ENCODE measurements at places on chromosomes 3 and 15. TPM values are rescaled to one million over a fixed set of nuclear protein-coding genes. Genes with fewer than 3 reads are reported as not detected.
A peak's percentile ranks its signal among the peaks of the same experiment; 100 is the strongest.

- DNase-seq = no peak
Measured at GRCh38 chr3:27224197-27224596, 145.0 kb downstream of the NEK10 start.

GRCh38 chr15:64515196-64515595 is 54.8 kb downstream of the ZNF609 start:
- no peak for DNase-seq

DNA sequence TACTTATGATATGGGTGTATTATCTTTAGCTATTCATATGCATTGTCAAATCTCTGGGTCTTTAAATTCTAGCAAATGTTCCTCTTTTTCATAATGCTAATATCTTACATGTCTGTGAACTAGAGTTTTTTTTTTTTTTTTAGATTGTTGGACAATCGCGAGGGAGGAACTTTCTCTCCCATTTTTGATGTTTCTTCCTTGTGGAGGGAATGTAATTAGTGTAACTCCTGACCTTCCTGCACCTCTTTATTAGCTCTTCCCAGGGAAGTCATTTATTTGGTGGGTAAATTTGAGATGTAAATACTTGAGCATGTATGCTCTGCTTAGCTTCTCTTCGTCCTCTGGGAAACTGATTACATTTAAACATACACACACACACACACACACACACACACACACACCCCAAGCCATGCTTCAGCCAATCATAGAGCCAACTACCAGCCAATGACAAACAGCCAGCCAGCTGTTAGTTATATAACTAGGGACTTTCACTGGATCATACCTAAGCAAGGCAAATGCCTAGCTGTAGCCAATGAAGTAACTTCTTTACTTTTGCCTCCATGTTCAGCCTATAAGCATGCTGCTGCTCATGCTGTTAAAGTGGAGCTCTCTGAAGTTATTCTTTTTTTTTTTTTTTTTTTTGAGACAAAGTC is 8.3 kb upstream of the USP8 start:
- DNase-seq = no peak

- no peak for DNase-seq
Measured at GRCh38 chr3:172918165-172918564, 167.6 kb downstream of the ECT2 start.

GRCh38 chr3:24365168-24365567 is 129.5 kb downstream of the THRB start:
- DNase-seq = peak; percentile 59

DNA sequence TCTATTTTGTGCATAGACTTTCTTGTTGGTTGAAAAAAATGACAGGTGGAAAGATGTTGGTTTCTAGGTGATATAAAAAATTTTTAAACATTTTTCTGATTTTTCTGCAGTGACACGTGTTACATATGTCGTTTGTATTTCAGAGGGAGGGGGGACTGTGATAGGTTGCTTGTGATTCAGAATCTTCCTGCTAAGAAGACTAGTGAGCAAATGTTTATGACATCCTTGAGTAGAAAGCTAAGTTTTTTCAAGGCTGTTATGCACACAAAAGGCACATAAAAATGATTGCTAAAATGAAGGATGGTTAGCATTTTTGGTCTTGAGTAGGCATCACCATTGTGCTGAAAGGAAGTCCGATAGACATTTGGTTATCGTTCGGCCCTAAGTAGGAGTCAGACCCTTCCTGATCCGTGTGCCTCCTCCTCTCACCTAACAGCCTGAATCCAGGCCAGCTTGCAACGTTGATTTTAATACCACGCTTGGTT is 1.5 kb downstream of the ZNF639 start:
- DNase-seq = no peak

DNA sequence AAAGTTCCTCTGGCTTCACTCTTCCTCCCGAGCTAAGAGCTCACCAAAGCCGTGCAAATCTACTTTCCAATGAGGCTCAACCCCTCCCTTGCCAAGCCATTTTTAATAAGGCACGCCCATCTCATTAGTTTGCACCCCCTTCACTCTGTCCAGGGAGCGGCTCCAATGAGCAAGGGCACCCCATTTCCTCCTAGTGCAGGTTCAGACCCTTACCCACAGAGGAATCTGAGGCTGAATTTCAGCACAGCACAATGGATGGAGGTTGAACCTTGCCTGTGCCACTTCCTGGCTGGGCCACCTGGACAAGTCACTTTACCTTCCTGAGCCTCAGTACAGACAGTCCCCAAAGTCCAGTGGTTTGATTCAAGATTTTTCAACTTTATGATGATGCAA is 25.4 kb downstream of the XPC start:
- DNase-seq = no peak

DNA sequence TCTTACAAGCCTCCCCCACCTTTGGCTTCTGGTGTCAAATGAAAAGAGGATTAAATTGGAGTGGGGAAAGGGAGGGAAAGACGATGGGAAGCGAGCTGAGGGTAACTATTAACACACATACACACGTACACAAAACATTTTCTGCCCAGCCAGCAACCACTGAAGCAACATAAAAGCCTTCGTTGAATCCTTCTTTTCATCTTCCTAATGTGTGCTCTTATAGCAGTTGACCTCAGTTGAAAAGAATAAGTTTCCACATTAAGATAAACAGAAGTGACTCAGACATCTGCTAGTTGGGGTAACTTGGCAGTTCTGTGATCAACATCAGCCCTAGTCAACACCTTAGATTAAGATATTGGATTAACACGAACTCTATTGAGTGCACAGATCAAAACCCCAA is 558.5 kb downstream of the MECOM start:
- no peak for DNase-seq

GRCh38 chr3:104149154-104149553 is 1217.6 kb upstream of the ALCAM start:
- DNase-seq = no peak

- DNase-seq = peak; percentile 66
Measured at GRCh38 chr15:62899090-62899493, 143.5 kb upstream of the TPM1 start.

- DNase-seq = no peak
Measured at GRCh38 chr3:63493101-63493500, 159.4 kb upstream of the SNTN start.

DNA sequence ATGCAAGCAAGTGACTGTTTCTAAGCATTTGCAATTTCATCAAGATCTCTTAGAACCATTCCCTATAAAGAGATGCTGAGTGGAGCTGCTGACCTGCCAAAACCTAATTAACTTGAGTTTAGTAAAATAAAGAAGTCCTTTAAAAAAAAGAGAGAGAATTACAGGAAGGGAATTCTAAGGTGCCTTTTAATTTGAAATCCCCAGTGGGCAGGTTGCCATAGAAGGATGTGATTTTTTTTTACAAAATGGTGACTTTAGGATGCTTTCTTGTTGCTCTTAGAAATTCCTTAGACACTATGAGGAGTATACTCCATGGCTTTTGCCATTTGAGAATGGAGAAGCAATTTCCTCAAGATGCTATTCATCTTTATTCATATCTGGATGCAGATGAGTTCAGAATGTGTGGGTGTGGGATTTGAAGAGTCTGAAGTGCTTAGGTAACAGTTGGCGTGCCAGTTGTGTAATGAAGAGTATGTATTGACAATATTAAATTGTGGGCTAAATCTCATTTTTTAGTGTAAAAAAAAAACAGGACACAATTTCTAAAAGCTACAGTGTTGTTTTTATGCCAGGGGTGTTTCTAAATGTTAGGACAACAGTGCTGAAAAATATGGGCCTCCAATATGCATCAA is 13.6 kb downstream of the LRRC3B start:
- DNase-seq = no peak

DNA sequence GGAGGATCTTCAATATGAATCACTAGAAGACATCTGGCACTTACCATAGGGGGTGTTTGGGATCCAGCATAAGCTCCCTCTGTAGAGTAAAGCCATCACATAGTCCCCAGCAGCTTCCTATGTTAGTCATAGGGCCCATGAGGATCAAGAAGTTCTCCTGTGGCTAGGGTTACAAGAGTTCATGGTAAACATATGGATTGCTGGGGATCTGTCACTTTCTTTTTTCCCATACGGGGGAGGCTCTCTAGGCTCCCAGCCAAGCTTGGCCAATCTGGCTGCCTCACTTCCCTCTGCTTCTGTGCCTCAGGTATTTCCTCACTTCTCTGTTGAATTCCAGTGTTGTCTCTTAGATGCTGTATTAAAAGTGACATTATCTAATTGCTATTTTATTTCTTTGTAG is 597.9 kb downstream of the PDCD6IP start:
- DNase-seq = no peak

DNA sequence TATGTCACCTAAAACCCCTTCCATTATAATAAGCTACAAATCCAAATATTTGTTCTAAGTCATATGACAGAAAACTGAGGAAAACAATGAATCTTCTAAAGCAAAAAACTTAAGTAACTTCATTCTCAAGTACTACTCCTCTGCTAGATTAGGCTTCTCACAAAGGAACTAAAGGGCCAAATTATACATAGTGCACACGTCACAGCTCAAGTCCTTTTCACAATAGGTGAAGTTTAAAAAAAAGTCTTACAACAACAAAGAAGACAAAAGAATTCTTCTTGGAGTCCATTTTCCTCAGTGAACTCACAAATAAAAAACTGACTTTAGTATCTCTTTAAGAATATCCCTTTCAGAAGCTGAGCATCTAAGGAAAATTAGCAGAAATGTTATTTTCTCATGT is 479.9 kb downstream of the MAGI1 start:
- no peak for DNase-seq

GRCh38 chr3:184678317-184679055 is 33.4 kb downstream of the MAGEF1 start:
- no peak for DNase-seq

GRCh38 chr3:187049462-187050101 is 89.7 kb downstream of the RPL39L start:
- DNase-seq = no peak

DNA sequence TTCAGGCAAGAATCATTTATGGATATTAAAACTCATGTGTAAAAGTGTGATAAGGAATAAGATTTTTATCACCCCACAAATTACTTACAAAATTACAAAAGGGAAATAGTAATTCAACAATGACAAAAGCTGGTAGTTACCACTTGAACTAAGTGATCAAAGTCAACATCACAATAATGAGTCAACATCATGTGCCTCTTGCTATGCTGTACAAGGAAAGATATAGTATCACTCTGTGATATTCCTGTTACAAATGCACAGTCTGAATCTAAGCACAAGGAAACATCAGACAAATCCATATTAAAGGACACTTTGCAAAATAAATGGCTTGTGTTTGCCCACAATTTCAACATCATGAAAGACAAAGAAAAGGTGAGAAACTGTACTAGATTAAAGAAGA is 90.5 kb upstream of the PLCL2 start:
- no peak for DNase-seq

Gene GRAMD2A
- 52.5 TPM for total RNA-seq

Gene ADAMTS17
- total RNA-seq = 8.0 TPM

Gene GHRL
- total RNA-seq = 1.0 TPM

Gene LMAN1L
- total RNA-seq = 0.15 TPM

Gene TMIE
- total RNA-seq = not detected

Gene ITPKA
- 0.15 TPM for total RNA-seq

Gene PLIN1
- total RNA-seq = 2,292 TPM

Gene CCR8
- not detected for total RNA-seq

All from breast epithelium (tissue), 4 donors.